ENCODE measurements at places on chromosomes 4 and X. TPM values are rescaled to one million over a fixed set of nuclear protein-coding genes. Genes with fewer than 3 reads are reported as not detected.

DNA sequence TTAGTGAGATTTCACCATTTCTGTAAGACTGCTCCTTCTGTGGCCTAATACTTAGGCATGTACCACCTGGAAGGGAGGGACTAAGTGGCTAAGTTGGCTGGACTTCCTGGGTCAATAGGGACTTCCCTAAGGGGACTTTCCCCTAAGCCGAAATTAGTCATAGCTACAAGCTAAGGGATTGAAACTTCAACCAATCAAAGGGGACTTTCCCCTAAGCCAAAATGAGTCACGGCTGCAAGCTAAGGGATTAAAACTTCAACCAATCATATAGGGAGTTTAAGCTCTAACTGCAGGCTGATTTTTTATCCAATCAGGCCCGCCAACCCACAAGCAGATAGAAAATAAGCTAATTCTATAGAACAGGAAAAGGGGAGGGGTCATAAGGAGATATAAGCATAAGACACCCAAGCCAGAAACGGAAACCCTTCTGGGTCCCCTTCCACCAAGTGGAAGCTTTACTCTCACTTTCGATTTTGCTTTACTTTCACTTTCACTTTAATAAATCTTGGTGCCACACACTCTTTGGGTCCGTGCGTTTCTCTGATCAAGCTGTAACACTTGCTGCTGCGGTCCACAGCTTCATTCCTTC, 382.8 kb downstream of the KLHL4 start:
- peak; percentile 3 for DNase-seq

DNA sequence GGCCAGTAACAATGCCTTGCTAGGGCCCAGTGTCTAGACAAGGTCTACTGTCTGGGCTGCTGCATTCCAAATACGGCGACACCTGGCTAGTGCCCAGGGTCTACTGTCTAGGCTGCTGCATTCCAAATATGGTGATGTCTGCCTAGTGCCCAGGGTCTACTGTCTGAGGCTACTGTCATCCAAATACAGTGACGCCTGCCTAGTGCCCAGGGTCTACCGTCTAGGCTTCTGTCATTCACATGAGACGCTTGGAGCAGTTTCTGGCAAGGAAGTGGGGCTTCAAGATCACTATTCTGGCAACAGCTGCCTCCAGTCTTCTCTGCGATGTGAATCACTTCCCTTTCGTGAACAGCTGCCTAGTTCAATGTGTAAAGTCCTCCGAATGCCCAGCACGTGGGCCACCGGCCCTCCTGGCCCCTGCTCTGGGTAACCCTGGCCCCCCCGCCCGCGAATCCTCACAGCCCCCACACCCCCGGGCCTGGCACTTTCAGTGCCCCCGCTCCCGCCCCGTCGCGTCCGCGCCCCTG, 12.7 kb downstream of the ACOX3 start:
- DNase-seq = peak; percentile 53

- DNase-seq = peak; percentile 48
These were observed 14.6 kb downstream of the PHF8 start for GRCh38 chrX:54029529-54030143.

The BCLAF3 gene
- polyA plus RNA-seq = 0.65 TPM

The FRMPD3 gene
- polyA plus RNA-seq = 0.01 TPM
